Central memory CD4-positive, alpha-beta T cell (primary cell): ENCODE measurements at places on chromosomes 13 and 19.

GRCh38 chr13:106348075-106348840, 187.2 kb downstream of the EFNB2 start:
- no peak for DNase-seq

- peak; percentile 13 for DNase-seq
Measured at GRCh38 chr19:30669329-30670010, 297.3 kb downstream of the ZNF536 start.

DNA sequence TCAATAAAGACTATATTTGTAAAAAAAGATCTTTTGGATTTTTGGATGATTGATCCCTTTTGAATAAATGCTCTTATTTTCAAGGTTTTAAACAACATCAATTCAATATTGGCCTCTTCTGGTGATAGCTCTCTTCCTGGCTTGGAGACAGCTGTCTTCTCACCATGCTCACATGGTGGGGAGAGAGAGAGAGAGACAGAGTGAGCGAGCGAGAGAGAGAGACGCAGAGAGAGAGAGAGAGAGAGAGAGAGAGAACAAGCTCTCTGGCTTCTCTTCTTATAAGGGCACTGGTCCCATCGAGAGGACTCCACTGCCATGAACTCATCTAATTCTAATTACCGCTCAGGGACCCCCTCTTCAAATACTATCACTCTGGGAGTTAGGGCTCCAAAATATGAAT, 32.1 kb upstream of the FARP1 start:
- DNase-seq = no peak

- DNase-seq = peak; percentile 78
Measured at GRCh38 chr19:8569066-8569771, 8.0 kb downstream of the MYO1F start.

DNA sequence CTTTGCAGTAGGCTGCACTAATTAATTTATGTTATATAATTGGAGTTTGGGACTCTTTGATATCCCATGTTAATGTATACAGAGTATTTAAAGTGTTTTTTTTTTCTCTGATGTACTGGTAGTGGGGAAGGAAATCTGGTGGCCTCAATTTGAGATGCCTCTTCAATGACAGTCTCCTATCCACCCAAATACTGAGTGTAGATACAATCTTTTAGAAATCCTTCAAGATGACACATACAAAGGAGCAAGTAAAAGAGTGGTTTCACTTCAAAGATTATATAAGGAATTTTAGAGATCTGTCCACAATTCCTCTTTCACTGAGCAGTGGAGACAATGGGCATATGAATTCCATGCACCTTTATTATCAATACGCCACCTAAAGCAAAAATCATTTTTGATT, 15.1 kb downstream of the NALCN start:
- no peak for DNase-seq

DNA sequence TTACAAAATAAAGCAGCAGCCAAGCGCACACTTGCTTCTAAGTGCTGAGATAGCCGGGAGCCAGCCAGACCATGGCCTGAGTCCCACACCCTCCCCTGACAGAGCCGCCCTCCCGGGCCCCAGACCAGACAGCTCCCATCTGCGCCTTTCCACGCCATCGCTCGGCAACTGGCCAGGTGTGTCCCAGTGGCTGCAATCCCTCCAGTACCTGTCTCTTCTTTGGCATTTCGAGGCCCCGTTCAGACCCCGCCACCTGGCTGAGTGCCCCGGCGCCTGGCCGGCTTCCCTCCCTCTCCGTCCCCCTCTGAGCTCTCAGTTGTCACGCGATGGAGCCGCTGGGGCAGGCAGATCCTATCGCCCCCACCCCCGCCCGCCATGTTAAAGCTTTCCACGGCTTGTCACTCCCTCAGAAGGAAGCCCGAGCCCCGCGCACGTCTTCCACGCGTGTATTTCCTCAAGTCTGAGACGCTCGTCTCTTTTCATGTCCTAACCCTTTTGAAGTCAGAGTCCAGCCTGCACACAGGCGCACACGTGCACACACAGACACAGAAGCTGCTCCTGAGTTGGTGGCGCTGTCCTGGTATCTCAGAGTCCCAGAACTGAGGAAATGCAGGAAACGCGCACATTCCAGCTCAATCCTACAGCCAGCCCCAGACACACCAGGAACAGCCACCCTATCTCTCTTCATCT, 7.9 kb downstream of the MLLT1 start:
- no peak for DNase-seq

GRCh38 chr13:103255587-103256301, 189.5 kb upstream of the SLC10A2 start:
- no peak for DNase-seq

DNA sequence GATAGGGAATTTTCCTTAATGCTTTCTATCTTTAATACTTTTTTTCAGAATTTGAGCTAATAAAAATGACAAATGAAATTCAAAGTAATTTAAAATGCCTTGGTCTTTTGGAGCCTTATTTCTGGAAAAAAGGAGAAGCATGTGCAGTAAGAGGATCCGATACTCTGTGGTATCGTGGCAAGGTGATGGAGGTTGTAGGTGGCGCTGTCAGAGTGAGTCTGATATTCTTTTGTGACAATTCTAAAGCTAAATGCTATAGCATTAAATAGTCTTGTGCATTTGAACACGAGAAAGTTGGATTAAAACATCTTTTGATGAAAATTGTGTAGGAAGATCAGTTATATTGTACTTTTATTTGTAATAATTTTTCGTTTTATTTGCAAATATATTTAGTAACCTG, 95.0 kb downstream of the RNF17 start:
- DNase-seq = no peak

DNA sequence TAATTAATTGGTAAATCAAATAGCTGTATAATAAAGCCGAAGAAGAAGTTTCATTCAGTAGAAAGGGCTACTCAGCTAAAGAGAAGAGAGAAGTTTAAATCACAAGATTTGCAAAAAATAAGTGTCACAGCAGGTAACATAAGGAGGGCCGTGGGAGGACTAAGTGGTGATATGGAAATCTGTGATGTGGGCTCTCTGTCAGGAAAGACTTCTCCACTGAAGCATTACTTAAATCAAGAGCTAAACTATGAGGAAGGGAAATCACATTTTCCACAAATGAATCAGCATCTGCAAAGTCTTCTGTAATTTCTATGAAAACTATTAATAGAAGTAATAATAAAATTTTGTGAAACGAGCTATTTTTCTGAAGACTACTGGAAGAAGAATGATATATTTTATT, 153.8 kb downstream of the PCDH9 start:
- no peak for DNase-seq

- DNase-seq = no peak
Measured at GRCh38 chr13:51557875-51558612, 26.2 kb upstream of the WDFY2 start.

DNA sequence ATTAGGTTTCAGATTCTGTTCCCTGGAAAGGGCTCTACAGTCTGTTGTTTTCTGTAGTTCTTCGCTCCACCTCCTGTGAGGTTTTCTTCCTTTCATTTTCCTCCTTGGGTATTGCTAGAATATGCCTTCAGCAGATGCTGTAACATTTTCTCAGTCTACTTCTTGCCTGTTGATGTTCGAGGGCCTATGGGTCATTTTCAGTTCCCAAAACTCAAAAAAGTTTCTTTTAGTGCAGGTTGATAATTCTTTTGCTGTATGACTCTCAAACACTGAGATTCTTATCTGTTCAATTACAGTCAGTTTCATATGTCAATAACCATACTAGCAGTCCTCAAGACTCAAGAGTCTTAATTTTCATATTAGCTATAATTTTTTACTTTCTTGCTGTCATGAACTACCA, 268.3 kb downstream of the RFC3 start:
- DNase-seq = no peak

DNA sequence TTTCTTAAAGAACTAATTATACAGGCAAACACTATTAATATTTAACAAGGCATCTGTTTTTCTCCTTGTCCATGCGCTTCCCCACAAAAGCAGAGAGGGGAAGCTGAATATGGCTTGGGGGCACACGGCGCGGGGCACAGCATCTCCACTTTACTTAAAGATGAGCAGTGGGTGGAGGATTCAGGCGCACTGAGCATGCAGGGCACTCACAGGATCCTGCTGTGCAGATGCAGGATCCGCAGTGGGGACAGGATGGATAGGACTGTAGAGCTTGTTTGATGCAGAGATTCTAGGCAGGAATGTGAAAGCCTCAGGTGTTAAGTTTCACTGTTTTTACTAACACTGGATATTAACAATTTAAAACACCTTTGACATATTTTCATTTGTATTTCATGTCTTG, 43.3 kb downstream of the ATP11A start:
- no peak for DNase-seq

GRCh38 chr19:6095760-6096159, 14.5 kb downstream of the RFX2 start:
- DNase-seq = no peak

GRCh38 chr19:1279782-1280341, 4.5 kb downstream of the FAM174C start:
- DNase-seq = peak; percentile 68

DNA sequence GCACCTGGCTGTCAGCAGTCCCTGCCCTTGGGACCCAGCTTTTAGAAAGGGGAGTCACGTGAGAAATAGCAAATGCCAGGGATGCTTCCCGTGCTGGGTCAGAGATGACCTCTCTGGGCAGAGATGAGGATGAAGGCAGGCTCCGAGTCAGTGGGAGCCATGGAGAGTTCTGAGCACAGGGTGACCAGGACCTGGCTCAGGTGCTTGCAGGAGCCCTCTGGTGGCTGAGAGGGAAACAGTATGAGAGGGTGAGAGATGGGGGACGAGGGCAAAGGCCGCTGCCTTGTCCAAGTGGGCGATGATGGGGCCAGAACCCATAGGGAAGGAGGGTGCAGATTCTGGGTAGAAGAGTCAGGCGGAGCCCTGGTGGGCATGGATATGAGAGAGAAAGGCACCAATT, 15.8 kb downstream of the TMED1 start:
- DNase-seq = no peak

DNA sequence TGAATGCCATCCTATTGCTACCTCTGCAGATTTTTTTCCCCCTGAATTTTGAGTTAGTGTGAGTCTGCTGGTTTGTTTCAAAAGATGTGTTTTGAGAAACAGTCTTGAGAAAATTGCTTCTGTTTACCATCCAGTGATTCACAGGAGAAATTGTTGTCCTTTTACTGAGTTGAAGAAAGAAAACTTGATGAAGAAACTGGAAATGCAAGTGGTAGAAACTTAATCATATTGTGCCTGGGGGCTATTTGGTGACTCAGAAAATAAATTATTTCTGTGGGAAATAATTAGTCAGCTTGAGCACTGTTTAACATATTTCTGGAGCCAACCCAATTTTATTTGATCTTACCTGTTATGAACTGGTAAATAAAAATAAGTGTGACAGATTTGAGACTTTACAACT, 35.4 kb downstream of the PAN3 start:
- no peak for DNase-seq

GRCh38 chr19:45056831-45057230, 18.0 kb downstream of the CLASRP start:
- no peak for DNase-seq

DNA sequence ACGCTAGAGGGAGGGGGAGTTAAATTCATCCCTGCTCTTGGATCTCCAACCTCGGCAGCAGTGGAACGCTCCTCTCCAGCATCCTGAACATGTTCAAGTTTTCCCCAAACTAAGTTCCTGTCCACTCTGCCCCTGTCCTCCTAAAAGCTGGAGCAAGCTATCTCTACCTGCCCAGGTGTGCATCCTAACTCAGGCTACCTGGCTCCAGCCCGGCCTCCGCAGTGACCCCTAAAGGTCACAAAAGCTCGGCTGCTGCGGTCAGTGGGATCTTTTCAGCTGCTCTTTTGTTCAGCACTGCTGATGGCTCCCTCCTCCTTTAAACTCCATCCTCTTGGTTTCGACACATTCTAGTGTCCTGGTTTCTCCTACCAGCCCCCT, 1.4 kb downstream of the DCUN1D2 start:
- no peak for DNase-seq

- DNase-seq = peak; percentile 56
Measured at GRCh38 chr19:17079710-17080439, 4.3 kb downstream of the MYO9B start.

DNA sequence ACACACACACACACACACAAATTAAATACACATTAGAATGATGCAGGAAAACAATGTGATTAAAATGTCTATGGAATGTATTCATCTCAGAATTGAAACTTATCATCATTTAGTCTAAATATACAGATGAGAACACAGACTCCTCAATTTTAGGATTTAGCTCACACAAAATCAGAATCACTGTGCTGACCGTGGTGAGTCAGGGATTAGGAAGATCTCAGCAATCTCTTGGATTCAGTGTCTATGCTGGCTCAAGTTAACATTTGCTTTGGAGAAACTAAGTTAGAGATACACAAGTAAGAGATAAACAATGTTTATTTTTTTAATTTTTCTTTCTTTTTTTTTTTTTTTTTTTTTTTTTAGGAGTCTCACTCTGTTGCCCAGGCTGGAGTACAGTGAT, 323.6 kb downstream of the KLF12 start:
- no peak for DNase-seq

GRCh38 chr19:17347361-17347760, 10.0 kb downstream of the GTPBP3 start:
- no peak for DNase-seq

DNA sequence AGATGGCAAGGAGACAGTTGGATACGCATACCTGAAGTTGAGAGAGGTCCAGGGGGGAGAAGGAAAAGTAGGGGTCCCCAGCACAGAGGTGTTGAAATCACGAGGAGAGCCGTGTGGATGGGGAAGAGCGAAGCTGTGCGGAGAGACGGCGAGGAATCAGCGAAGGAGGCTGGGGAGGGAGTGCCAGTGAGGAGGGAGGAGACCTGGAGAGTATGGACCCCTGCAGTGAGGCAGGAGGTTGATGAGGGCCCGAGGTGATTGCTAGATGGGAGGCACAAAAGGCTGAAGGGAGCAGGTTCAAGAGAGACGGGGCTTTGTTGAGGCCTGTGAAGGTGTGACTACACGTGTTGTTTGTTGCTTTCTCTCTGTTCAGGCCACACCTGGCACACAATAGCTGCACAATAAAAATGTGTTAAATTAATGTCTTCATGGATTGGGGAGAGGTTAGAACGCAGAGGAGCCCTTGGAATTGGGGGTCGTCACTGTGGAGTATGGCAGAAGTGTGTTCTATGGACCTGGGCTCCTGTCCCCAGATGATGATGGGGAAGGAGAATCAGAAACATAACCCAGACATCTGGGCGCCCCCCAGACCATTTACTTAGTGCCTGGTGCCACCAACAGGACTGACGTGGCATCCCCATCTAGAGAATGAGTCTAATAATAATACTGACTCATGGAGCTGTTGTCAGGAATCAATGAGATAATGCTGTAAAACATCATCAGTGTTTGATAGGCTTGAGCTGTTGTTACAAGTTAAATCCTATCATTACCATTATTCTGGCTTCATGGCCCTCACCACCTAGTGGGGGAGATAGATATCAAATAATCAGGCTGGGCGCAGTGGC, 137.5 kb downstream of the SIPA1L3 start:
- DNase-seq = no peak

GRCh38 chr13:39407786-39408185, 195.2 kb downstream of the LHFPL6 start:
- DNase-seq = no peak

DNA sequence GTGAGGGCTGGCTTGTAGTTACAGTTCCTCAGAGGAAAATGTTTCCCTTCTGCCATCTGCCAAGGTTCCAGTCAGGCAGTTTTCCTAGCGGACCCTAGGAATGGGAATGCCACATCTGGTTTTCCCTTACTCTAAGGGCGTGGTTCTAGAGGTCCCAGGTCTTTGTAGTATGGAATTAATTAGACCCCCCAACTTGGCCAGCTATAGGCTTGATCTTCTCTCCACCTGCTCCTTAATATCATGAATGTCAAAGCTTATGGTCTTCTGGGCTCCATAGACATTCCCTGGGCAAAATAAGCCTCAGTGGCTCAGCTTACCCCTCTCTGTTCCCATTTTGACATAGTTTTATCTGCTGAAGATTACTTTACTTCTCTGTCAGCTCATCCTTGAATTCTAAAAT, 70.0 kb downstream of the ZNF568 start:
- no peak for DNase-seq
